ENCODE measurements at places on chromosomes 16 and 17.

DNA sequence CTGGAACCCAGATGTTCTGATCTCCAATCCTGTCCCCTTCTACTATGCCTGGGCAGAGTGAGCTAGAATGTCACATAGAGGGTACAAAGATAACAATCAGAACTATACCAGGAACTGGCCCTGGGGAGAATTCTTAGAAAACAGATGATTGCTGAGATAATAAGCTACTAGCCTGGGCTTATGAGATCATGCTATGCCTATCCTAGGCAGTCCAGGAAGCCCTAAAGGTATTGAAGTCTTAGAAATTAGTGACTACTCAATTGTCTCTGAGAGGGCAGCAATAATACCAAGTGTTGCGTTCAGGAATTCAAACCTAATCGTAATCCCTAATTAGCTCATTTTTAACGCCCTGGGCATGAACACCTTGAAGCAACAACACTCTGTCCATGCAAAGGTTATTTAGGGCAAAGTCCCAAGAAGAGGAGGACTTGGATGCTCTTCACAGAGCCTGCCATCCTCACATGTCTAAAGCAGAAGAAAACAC is 77.1 kb downstream of the MMD start:
- no peak for DNase-seq

GRCh38 chr16:51408357-51408756 is 257.3 kb upstream of the SALL1 start:
- no peak for DNase-seq

GRCh38 chr17:10772425-10773380 is 31.2 kb downstream of the TMEM238L start:
- DNase-seq, result no peak

- DNase-seq, result no peak
These were observed 25.1 kb downstream of the TBX4 start for GRCh38 chr17:61477204-61477834.

DNA sequence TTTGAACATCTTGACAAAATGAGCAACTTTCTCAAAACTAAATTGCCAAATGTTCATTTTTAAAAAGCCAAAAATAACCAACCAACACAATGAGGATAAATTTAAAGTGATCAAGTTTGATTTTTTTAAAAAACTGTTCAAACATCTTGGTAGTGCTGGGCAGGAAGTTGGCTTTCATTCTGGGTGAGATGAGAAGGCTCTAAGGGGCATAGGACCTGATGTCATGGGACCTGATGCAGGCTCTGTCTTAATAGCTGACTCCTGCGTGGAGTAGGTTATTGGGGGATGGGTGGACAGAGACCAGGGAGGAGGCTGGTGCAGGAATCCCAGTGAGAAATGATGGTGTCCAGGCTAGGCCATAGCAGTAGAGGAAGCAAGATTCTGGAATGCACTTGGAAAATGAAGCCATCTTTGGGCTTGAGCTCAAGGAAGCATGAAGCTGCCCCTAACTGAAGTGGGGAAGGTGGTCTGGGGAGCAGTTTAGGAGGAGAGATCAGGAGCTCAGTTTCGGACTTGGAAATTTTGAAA is 20.4 kb downstream of the NLRC5 start:
- no peak for DNase-seq

- no peak for DNase-seq
These were observed 9.4 kb upstream of the GCGR start for GRCh38 chr17:81794509-81794908.
